B cell (primary cell): ENCODE measurements at places on chromosomes 2 and 18.

GRCh38 chr18:49861659-49862058 is 48.3 kb upstream of the ACAA2 start:
- DNase-seq, result peak; percentile 15

DNA sequence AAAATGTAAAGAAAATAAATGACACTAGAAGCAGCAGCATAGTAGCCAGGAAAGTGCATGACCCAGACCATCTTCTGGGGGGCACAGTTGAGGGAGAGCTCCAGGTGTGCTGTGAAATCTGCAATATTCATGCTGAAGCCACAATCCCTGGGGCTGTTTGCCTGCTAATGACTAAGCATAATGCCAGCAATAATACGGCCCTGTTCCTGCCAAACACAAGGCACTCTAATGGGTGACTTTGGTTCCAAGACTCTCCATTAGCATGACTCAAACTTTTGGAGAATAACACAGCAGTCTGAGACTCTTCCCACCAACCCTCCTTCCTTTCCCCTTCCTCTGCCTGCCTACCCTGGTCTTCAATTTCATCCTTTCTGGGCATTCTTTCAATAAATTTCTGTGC is 77.9 kb upstream of the DOCK10 start:
- no peak for DNase-seq

DNA sequence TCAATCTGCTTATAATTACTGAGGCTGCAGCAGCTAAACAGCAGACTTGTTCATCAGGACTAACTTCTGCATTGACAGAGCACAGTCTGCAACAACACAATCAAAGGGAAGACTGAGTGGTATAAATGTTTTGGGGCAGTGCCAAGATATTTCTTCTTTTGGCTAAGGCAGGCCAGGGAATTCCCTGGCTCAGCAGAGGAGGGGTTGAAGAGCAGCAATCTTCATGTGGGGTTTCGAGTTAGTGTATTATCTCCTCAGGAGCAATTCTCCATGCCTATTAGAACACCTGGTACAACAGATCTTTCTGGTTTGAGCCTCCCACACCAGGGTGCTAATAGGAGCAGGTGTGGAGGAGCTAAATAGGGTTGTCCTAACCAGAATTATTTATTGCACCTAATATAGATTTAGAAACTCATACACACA is 103.0 kb upstream of the STK17B start:
- DNase-seq, result peak; percentile 58

GRCh38 chr2:33412920-33413319 is 63.5 kb upstream of the RASGRP3 start:
- no peak for DNase-seq

DNA sequence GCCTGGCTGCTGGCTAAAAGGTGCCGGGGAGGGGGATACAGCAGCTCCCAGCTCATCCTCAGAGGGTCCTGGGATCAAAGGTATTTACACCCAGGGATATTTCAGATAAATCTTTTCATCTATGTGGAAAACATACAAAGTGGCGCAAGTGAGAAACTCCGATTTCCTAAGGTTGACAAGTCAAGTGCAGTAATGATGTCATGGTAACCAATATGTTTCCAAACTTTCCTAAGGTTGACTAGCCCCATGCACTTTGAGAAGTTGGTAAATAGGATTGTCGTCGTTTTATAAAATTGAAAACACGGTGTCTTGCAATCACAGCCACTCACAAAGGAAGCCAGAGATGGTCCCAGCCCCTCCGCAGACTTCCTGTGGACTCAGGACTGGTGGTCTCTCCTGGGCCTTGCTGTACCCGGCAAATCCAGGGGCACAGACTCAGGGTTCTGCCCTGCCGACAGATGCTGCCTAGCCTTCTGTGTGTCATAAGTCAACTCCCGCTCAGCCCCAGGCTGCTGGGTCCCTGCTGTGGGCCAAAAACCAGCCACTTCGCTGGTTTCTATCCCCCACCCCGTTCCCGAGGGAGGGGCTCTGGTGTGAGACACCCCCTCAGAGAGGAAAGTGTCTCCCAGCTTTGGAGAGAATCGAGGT is 111.2 kb upstream of the PPP1CB start:
- no peak for DNase-seq

GRCh38 chr2:144553379-144553778 is 33.5 kb upstream of the ZEB2 start:
- no peak for DNase-seq

- DNase-seq, result no peak
These were observed 73.8 kb downstream of the TRABD2A start for GRCh38 chr2:84807063-84807485.

- DNase-seq, result no peak
These were observed 10.6 kb downstream of the LRP2 start for GRCh38 chr2:169351725-169352124.
